ENCODE measurements at places on chromosomes 11 and 22.

- DNase-seq = no peak
Measured at GRCh38 chr11:120384476-120384875, 48.3 kb downstream of the ARHGEF12 start.

GRCh38 chr11:34647532-34647931, 26.6 kb downstream of the EHF start:
- DNase-seq = peak; percentile 30

- DNase-seq = no peak
Measured at GRCh38 chr11:37352485-37352884, 754.4 kb upstream of the RAG2 start.

GRCh38 chr22:40462195-40462984, 92.0 kb downstream of the SGSM3 start:
- no peak for DNase-seq

- no peak for DNase-seq
Measured at GRCh38 chr22:48741540-48741939, 1086.1 kb downstream of the BRD1 start.

- DNase-seq = no peak
Measured at GRCh38 chr22:32199341-32199740, 5.5 kb downstream of the RFPL2 start.

DNA sequence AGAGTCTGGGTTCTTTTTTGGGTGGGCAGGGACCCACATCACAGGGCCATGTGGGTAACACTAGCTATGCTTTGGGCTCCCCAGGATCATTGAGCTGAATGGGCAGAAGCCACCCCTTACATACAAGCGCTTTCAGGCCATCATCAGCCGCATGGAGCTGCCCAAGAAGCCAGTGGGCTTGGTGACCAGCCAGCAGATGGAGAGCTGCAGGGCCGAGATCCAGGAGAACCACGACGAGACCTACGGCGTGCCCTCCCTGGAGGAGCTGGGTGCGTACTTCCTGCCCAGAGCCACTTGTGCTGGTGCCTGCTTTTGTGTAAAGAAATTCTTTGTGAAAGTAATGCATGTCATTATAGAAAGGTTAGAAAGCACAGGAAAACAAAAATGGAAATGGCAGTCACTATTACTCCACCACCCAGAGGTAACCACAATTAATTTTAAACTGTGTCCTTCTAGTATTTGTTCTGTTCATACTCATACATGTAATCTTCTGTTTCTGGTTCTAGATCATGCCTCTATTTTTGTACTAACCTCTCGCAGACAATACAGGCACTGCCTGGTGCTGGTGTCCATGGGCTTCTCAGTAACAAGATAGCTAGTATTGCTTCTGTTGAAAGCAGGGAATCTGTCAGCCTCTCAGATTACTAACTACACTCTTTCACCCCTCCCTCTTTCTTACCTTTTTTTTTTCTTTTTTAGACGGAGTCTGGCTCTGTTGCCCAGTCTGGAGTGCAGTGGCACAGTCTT, 13.7 kb downstream of the CRY2 start:
- no peak for DNase-seq

DNA sequence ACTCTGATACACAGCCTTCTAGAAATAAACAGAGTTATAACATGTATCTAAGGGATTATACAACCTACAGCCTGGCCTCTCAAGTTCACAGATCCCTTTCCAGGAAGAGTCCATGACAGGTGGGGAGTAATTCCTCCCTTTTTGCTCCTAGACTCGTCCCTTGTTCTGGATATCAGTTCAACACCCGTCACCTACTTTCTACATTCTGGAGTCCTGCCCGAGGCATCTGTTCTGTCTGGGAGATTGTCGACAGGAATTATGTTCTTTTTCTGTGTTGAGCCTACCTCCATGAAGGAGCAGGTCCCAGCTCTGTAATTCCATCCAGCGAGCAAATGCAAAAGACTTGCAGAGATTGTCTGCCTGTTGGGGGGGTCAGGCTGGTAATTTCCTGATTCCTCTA, 224.6 kb upstream of the NTM start:
- no peak for DNase-seq

DNA sequence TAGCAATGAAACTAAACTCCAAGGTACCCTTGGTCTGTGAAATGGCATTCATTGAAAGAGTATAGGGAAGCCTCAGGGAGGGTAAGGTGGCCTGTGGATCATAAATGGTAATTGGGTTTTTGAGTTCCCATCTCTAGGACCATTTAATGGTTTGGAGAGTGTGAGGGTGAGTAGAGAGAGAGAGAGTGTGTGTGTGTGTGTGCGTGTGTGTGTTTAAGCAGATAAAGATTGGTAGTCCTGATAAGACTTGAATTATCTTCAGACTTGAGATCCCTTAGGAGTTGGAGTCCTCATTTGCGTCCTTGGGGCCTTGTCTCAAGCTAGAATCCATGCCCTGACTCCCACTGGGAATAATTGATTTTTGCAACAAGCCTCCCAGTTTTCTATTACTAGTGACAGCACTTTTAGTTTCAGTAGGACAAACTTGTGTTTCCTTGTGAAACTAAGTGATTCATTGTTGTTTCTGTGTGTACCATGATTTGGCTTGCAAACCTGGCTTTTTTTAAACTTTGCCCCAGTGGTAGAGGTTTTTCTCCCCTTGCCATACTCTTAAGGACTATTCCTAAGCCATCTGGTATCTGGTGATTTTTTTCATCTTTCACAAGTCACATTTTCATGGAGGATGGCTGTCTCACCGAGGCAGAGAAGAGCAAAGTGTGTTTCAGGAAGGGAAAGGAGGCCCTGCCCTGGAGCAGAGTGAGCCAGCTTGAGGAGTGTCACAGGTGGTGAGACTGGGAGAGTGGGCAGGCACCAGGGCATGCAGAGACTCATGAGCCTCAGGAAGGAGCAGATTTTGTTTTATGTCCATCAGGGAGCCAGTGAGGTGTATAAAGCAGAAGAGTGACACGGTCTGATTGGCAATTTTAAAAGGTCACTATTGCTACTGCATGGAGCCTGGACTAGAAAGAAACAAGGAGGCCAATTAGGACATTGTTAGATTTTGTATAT, 26.7 kb downstream of the ALKBH3 start:
- no peak for DNase-seq

- peak; percentile 81 for DNase-seq
Measured at GRCh38 chr11:74611369-74611861, 19.0 kb downstream of the POLD3 start.

- DNase-seq = no peak
Measured at GRCh38 chr11:114392735-114393667, 7.3 kb downstream of the C11orf71 start.

GRCh38 chr22:44777364-44777755, 25.0 kb downstream of the ARHGAP8 start:
- DNase-seq = no peak

DNA sequence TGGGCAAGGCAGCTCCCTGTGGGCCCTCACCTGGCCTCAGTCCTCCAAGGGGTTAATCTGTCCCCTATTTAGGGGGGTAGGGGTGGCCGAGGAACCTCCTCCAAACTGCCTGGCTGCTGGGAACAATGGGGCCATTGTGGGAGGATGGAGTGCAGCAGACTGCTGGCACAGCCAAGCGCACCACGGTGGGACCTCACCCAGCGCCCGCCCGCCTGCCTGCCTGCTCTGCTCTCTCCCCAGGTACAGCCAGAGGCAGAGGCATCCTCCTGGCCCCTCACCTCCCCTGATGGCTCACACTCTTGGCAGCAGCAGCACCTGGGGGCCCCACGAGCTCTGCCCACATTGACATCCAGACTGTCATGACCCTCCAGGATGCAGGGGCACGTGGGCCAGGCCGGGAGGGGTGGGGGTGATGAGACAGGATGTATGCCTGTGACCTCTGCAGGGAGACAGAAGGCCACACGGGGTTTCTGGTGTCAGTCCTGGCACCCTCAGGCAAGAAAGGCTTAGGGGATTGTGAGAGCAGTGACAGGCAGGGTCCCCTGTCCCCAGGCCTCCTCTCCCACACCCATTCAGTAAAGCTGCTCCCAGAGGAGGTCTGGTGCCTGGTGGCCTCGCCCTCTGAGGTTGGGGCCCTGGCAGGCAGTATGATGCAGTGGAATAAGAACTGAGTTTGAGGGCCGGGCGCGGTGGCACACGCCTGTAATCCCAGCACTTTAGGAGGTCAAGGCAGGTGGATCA, 11.4 kb downstream of the BCL9L start:
- peak; percentile 48 for DNase-seq

GRCh38 chr11:72577271-72577721, 96.9 kb downstream of the PDE2A start:
- DNase-seq = no peak

DNA sequence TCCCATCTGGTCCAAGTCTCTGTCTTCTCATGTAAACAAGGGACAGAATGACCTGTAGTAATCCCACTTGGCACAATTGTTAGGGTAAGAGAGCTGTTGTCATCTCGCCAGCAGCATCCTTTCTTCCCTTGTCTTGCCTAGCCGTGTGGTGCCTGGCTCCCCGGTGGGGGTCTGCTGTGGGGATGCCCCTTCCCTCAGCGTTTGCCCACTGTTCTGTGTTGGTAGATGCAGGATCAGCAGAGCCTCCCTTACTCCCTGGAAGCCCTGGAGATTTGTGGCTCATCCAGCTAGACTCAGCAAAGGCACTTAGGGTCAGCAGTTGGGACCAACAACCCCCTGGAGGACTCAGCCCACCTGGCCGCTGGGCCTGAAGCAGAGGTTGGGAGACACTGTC, 13.0 kb downstream of the ACO2 start:
- no peak for DNase-seq

GRCh38 chr11:117143390-117143789, 697 bp upstream of the PAFAH1B2 start:
- peak; percentile 16 for DNase-seq

- no peak for DNase-seq
Measured at GRCh38 chr22:17164392-17165024, 5.4 kb upstream of the HDHD5 start.

- DNase-seq = no peak
Measured at GRCh38 chr11:14768526-14769188, 123.4 kb downstream of the CYP2R1 start.

DNA sequence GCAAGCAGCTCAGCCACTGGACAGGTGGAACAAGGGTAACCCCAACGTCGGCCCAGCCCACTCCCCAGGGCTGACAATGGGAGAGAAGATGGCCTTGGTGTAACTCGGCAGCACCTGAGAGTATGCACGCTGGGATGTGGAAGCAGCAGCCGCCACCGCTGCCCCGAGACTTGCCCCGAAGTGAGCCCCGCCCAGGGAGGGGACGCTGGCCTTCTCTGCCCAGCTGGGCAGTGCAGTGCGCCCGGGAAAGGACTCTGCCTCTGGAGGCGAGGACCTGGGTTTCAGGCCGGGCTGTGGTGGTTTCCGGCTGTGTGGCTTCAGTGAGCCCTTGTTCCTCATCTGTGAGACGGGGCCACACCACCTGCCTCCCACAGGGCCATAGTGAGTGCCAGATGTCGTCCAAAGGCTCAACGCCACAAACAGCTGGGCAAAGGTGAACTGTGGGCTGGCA, 8.6 kb upstream of the POLDIP3 start:
- DNase-seq = no peak

- DNase-seq = no peak
Measured at GRCh38 chr22:41931701-41932269, 5.2 kb upstream of the TNFRSF13C start.

GRCh38 chr11:112784323-112785073, 176.7 kb upstream of the NCAM1 start:
- DNase-seq = peak; percentile 70
